Activated CD4-positive, alpha-beta T cell treated with anti-CD3 and anti-CD28 coated beads for 36 hours (primary cell): ENCODE measurements at places on chromosomes 12 and 14. TPM values are rescaled to one million over a fixed set of nuclear protein-coding genes. Genes with fewer than 3 reads are reported as not detected.
A peak's percentile ranks its signal among the peaks of the same experiment; 100 is the strongest.

GRCh38 chr12:13805041-13805440, 176.4 kb downstream of the GRIN2B start:
- DNase-seq = no peak

GRCh38 chr12:76717314-76717713, 46.6 kb upstream of the ZDHHC17 start:
- DNase-seq = no peak

- no peak for DNase-seq
These were observed 16.4 kb downstream of the NR1H4 start for GRCh38 chr12:100490056-100490455.

DNA sequence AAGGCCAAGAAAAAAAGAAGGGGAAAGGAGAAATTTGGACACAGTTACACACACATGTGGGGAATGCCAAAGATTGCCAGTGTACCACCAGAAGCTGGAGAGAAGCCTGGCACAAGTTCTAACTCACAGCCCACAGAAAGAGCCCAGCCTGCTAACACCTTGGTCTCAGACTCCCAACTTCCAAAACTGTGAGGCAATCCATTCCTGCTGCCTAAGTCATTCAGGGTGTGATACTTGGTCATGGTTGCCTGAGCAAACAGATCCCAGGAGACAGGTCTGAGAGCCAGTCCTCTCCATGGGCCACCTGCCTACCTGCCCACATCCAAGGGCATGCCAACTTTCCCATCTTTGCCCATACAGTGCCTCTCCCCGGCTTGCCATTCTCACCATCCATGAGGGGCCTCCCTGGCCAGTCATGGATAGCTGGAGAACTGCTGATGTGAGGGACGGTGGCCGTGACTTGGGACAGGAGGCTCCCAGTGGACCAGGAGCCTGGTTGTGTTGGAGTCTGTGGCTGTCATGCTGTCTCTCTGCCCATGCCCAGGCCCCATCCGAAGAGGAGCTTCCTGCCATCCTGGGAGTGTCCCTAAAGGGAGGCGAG, 198.0 kb upstream of the RTL1 start:
- DNase-seq = no peak

- no peak for DNase-seq
These were observed 2.1 kb downstream of the OGFOD2 start for GRCh38 chr12:122977153-122977552.

GRCh38 chr12:14849661-14850060, 6.3 kb upstream of the ART4 start:
- no peak for DNase-seq

GRCh38 chr12:52708010-52708409, 4.7 kb upstream of the KRT77 start:
- no peak for DNase-seq

- DNase-seq = no peak
These were observed 95.9 kb downstream of the SLC35F4 start for GRCh38 chr14:57769863-57770523.

- DNase-seq = no peak
These were observed 184.4 kb downstream of the ITPR2 start for GRCh38 chr12:26648584-26648983.

DNA sequence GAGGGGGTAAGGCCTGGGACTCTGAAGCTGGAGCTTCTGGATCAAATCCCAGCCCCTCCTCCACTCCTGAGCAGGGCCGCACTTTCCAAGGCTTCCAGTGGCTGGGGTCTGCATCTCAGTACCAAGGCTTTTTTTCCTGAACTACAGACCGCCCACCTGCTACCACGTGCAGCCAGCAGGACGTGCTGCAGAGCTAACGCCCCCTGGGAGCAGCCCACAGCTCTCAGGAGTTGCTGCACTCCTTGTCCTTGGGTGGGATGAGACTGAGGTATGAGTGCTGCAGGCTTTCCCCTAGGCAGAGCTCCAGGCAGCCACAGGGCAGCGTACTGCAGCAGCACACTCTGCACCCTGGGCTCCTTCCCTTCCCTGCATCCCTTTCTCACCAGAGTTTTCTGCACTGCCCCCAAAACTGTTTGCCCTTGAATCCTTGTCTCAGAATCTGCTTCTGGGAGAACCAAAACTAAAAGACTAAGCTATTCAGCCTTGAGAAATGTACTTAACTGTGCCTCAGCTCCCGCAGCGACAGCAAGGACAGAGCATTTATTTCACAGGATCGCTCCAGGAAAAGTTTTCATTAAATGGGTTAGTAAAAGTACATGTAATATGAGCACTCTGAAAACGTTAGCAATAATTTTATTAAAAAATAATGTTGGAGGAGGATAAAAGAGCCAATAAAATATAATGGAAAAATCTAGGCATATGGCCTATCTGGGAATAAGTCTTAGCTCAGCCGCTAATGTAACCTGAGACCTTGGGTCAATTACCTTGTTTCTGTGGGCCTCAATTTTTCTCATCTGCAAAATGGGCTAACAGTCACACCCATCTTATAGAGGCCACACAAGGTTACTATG, 25.5 kb downstream of the RBM19 start:
- no peak for DNase-seq

DNA sequence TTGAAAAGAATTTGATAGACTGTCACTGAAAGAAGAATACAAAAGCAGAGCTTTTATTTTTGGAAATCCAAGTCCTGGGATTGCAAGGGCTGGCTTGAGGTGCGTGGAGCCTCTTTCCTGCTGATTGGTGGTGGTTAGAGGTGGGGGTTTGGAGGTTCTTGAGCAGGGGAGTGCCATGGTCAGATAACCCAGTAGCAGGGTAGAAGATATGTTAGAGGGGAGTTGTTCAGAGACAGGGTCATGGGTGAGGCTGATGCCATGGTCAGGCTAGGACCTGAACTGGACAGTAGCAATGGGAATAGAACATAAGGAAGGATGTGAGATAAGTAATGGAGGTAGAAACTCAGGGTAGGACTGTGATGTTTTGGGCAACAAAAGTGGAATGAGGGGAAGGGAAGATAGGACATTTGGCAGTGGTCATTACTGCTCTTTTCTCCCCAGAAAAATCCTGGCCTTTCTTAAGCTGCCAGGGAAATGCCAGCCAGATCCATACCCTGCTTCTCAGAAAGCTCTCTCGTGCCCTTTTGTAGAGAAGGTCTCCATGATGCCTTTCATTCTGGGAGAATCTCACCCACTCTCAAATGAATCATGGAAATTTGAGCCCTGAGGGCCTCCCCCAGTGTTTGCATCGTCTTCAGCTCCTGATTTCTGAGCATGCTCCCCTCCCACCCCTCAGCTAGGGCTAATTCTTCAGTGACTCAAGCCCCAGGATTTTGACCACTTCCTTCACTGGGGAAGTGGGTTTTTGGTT, 9.5 kb downstream of the EMP1 start:
- DNase-seq = peak; percentile 68

- no peak for DNase-seq
These were observed 901.8 kb downstream of the VRK1 start for GRCh38 chr14:97699026-97699425.

GRCh38 chr12:48388460-48388859, 37.7 kb upstream of the ZNF641 start:
- no peak for DNase-seq

DNA sequence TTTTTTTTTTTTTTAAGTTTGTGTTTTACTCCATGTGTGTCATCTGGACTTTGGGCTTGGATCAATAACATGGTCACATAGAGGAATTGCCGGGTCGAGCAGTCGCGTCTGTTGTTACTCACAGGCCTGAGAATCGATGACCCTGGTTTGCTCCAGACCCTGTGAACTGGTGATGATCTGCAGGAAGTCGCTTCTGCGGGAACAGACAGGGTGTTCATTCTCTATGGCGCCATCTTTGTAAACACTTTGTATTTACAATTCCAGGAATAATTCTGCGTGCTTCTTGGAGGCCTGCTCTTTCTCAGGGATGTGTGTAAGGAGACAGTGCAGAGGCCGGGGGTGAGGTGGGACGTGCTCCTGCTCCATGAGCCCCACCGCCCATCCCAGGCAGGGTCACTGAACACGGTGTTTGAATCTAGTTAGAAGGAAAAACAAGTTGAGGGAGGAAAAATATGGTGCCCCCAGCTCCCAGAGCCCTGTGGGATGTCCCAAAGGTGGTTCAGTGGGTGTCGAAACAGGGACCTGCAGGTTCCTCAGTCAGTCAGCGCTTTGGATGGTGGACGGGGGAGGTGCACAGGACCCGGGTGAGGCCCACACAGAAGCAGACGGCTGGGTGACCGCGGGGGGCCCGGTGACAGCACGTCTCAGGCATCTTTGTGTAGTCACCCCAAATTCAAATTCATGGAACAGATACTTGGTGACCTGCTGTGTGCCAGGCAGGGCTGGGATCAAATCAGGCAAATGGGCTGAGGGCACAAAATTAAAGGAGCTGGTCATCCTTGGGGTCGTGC, 58.8 kb downstream of the ADGRD1 start:
- no peak for DNase-seq

DNA sequence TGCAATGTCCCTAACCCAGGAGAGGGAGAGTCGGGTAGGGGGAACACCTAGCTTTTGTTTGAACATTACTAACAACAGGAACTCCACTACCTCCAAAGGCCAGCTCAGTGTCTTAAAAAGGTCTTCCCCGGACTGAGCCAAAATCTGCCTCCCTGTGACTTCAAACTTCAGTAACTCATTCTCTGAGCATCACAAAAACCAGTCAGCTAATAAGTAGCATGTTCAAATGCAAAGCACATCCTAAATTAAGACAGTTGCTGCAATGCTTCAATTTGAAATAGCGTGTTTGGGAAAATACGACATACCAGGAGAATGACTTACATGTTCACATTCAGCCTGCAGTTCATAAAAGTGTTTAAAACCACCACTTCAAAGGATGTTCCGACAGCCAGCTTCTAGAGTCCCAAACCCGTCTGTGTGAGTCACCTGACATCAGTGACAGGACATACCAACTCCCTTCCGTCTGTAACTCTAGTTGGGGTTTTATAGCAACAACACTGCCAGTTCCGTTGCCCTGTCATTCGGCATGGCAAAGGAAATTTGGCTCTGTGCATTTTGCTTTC, 13.0 kb downstream of the ZFP36L1 start:
- DNase-seq = peak; percentile 68

GRCh38 chr12:6987956-6988553, 17.3 kb downstream of the EMG1 start:
- no peak for DNase-seq

- no peak for DNase-seq
These were observed 333.2 kb upstream of the MDGA2 start for GRCh38 chr14:48008646-48009045.

- DNase-seq = no peak
These were observed 18.5 kb downstream of the METAP2 start for GRCh38 chr12:95492462-95492861.

- no peak for DNase-seq
These were observed 476.8 kb downstream of the TRHDE start for GRCh38 chr12:72748971-72749370.

DNA sequence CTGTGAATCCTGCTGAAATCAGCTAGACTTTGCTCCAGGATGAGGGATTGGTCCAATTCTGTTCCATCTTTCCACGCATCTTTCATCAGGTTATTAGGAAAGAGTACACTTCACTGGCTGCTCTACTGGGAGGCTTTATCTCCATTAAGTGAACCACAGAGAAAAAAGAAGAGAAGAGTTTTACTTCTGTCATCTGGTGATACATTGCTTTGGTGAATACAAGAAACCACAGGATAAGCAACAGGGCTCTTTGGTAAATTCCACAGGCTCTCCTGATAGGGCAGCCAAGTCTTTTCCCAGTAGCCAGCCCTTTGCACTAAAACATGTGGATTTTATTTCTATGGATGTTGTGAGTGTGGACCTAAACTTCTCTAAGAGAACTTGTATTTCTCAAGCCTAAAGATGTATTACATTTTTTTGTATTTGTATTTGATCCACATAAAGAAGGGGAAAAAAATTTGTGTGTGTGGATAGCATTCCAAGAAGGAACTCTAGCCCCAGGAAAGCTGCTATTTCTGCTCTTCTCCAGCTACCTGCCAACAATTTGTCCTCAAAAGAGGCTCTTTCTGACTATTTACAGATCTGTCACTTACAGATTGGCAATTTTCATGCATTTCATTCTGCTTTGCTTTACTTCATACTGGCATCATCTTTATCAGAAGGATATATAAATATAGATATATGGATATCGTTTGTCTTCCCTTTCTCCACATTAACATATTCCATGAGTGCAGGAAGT, 1117.6 kb upstream of the TMEM132C start:
- no peak for DNase-seq

DNA sequence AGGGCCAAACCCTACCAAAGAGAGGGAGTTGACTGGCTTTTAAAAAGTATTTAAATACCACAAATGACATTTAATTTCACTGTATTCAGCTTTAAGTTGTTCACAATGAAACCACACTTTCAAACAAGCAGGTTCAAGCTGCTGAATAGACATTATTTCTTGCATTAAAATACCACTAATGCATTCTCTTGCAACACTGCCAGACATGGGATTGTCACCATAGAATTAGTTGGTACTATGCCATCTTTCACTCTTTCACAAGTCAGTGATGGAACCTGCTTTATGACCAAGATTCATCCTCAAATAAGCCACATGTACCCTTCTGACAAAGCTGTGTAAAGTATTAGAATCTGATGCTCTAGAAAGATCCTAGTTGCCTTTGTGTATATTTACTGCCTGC, 239.4 kb downstream of the PAWR start:
- DNase-seq = no peak

DNA sequence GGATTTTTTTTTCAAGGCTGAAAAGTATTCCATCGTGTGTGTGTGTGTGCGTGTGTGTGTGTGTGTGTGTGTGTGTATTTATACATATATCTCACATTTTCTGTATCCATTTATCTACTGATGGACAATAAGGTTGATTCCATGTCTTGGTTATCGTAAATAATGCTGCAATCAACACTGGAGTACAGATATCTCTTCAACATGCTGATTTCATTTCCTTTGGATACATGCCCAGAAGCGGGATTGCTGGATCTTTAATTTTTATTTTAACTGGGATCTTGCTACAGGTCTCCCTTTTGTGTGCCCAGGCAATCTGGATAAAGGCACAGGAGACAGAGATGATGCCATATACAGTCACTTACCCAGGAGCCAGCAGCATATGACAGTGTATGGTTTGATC, 338.1 kb downstream of the SOX5 start:
- no peak for DNase-seq

- no peak for DNase-seq
These were observed 207.0 kb downstream of the MYRFL start for GRCh38 chr12:70032076-70032475.

GRCh38 chr12:65501093-65501621, 222.7 kb downstream of the MSRB3 start:
- DNase-seq = no peak

DNA sequence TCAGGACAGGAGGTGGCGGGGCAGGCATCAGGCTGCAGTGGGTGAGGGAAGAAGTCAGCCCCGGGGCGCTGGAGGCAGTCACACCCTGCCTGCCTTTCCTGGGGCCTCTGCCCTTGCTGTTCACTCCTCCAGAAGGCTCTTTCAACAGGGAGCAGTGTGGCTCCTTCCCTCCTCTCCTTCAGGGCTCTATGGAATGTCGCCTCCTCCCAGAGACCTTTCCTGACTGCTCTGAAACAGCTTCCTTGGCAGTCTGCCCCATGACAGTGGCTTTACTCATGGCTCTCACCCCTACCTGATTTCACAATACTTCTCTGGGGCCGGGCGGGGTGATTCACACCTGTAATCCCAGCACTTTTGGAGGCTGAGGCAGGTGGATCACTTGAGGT, 7.1 kb downstream of the RHOF start:
- DNase-seq = peak; percentile 79

The DHH gene
- not detected for total RNA-seq

The PLCZ1 gene
- not detected for total RNA-seq

The CD69 gene
- 97.9 TPM for total RNA-seq

The AQP6 gene
- not detected for total RNA-seq

The ACVRL1 gene
- total RNA-seq = not detected

The AKAP6 gene
- total RNA-seq = 1.1 TPM

The IL26 gene
- 1.1 TPM for total RNA-seq

The SOS2 gene
- total RNA-seq = 20.9 TPM

The MYF5 gene
- total RNA-seq = not detected
